ENCODE measurements at places on chromosomes 6 and 20.
A peak's percentile ranks its signal among the peaks of the same experiment; 100 is the strongest.

GRCh38 chr6:136763716-136764516 lies 28.4 kb downstream of the MAP3K5 start:
- DNase-seq, result no peak

DNA sequence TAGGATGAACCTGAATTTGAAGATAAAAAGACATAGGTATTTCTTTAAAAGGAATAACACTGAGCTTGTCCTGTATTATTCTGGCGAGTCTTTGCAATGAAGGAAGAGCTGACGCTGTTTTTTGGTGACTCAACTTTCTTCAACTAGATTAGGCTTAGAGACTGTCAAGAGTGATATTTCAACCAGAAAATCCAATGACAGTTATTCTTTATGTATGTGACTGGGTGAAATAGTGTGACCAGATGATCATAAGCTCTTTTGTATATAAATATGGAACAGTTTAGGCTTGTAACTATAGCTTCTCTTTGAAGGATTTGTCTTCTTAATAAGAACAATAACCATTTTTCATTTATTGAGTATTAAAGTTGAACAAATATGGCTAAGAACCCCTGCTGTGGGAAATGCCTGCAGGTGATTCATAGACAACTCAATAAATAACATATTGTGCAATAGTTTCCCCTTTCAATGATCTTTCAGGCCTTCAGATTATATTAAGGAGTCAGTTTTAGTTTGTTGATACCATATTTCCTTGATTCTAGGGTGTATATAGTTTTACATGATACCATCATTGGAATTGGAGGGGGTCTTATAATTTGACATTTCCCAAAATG lies 265.6 kb upstream of the JAG1 start:
- DNase-seq, result no peak

DNA sequence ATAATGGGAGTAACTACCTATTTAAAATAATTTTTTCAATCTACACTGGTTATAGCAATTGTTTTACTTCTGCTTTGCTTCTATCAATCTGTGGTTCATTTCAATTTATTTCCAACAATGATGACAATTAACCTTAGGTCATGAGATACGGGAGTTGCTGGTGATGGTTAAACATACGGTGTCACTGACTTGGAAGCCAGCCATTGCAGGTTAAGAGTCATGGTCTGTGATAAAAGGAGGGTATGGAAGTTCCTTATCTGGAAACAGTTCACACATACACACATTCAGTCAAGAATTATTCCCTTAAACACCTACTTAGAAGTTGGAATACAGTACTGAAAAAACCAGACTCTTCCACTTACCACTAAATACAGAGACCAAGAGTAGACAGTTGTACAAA lies 180.0 kb downstream of the KIF16B start:
- no peak for DNase-seq

GRCh38 chr6:70292193-70292592 lies 10.7 kb downstream of the COL9A1 start:
- no peak for DNase-seq

GRCh38 chr6:119649531-119649930 lies 300.0 kb upstream of the MAN1A1 start:
- DNase-seq, result no peak

GRCh38 chr6:105726902-105727655 lies 324.2 kb upstream of the PREP start:
- no peak for DNase-seq

GRCh38 chr6:70538376-70538775 lies 28.4 kb upstream of the SDHAF4 start:
- DNase-seq, result no peak

DNA sequence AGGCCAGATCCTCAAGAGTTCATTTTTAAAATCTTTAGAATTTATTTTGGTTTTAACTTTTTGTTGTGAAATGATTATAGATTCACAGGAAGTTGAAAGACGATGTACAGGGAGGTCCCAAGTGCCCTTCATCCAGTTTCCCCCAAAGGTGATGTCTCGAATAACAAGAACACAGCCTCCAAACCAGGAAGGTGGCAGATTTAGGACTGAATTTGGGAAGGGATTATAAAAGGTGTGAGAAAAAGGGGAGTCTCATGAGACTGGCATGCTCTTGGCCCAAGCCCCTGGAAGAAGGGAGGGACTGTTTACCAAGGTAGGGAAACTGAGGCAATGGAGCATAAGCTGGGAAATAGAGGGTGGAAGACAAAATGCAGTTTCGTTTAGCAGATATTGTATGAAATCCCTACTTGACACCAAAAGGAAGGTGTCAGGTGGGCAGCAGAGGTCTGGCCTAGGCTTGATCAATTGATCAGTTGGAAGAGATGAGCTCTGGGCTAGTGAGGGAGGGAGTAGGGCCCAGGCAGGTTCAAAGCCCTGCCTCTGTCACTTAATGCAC lies 81.2 kb downstream of the BMP7 start:
- no peak for DNase-seq

GRCh38 chr6:42103753-42104094 lies 38.7 kb downstream of the C6orf132 start:
- DNase-seq, result no peak

DNA sequence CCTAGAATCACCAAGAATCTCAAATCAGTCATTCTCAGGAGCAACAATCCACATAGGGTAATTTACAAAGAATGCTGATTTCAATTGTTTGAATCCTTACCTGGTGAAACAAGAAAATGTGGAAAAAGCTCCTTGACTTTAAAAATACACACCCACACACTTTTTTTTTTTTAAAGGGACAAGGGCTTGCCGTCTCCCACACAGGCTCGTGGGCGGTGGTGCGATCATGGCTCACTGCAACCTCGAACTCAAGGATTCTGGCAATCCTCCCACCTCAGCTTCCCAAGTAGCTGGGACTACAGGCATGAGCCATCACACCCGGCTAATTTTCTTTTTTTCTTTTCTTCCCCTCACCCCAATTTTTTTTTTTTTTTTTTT lies 30.7 kb downstream of the PARD6B start:
- no peak for DNase-seq

GRCh38 chr6:111339294-111339693 lies 143.7 kb downstream of the REV3L start:
- no peak for DNase-seq

DNA sequence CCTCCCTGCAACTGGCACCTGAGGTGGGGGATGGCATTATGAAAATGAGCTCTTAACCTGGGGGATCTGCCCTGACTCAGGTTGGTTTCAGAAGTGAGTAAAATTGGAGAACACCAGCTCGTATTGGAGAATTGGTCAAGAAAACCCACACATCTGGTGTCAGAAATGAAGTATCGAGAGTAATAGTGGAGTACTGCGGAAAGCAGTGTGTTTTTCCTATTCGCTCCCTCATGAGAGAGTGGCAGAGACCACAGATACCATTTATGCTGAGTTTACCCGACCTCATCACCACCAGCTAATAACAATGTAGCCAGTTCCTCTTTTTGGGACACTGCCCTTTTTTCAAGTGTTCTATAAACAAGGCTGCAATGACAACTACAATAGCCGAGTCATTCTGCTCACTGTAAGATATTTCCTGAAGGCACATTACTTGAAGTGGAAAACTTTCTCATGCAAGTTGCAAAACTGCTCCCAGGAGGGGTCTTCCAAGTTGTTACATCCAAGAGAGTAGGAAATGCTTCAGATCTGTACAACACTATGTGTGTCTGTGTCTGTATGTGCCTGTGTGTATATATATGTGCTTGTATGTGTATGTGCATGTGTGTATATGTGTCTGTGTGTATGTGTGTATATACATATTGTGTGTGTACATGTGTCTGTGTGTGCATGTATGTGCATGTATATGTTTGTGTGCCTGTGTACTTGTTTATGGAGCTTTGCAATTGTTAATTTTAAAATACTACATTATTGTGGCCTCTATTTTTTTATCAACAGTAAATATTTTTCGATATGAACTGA lies 106.0 kb upstream of the CST7 start:
- no peak for DNase-seq

GRCh38 chr6:34236131-34236442 lies 586 bp upstream of the HMGA1 start:
- DNase-seq, result no peak

DNA sequence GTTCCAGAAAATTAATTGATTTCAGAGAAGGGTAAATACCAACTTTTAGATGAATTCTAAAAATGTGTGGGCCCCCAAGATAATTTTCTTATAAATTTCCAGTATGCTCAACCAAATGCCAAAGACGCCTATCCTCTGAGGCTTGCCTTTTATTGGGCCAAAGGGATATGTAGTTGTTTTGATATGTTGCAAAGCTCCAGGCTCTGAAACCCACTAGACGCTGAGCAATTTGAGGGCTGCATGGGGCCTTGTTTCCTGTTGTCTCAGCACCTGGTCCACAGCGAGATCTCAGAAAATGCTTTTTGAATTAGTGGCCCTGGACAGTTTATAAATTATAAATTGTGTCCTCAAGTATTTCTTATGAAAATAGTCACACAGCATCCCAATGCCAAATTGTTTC lies 397.2 kb downstream of the SAMD5 start:
- DNase-seq, result no peak

DNA sequence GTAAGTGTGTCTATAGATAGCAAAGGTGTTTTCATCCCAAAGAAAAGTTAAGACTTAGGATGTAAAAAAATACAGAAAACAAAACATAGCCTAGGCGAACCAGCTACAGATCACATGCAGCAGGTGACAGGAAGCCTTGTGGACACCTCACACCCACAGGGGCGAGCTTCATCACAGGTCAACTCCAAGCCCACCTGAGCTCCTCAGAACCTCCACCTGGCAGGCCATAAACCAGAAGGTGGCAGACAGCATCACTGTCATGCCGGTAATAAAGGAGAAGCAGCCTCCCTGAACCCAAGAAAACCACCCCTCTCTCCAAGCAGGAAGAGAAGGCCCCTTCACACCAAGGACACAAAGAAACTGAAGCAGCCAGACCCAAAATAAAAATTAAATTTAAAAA lies 1.0 kb downstream of the RALGAPA2 start:
- DNase-seq, result no peak

DNA sequence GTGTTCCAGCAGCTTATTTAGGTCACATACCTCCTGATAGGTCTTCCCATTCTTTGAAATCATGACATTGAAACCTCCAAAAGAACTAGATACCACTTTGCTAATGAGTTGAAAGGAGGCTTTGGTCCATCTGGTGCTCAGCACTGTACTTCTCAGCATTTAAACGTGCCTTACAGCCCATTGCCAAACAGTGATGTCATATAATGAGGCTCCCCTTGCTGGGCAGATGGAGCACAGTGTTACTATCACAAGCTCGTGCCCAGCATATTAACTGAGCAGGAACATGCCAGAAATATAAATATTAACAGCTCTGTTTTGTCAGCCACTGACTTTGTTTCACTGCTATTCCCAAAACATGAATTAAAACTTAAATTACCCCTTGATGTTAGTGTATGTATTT lies 25.5 kb upstream of the MAPK13 start:
- no peak for DNase-seq

GRCh38 chr6:15462717-15463525 lies 199.9 kb downstream of the DTNBP1 start:
- DNase-seq, result peak; percentile 36

GRCh38 chr6:48111143-48111506 lies at the start of gene PTCHD4:
Gene PTCHD4, minus strand, starts transcription at chr6:48111197. Its CDS starts 42,240 bp downstream, at chr6:48068957.
- DNase-seq, result peak; percentile 10

DNA sequence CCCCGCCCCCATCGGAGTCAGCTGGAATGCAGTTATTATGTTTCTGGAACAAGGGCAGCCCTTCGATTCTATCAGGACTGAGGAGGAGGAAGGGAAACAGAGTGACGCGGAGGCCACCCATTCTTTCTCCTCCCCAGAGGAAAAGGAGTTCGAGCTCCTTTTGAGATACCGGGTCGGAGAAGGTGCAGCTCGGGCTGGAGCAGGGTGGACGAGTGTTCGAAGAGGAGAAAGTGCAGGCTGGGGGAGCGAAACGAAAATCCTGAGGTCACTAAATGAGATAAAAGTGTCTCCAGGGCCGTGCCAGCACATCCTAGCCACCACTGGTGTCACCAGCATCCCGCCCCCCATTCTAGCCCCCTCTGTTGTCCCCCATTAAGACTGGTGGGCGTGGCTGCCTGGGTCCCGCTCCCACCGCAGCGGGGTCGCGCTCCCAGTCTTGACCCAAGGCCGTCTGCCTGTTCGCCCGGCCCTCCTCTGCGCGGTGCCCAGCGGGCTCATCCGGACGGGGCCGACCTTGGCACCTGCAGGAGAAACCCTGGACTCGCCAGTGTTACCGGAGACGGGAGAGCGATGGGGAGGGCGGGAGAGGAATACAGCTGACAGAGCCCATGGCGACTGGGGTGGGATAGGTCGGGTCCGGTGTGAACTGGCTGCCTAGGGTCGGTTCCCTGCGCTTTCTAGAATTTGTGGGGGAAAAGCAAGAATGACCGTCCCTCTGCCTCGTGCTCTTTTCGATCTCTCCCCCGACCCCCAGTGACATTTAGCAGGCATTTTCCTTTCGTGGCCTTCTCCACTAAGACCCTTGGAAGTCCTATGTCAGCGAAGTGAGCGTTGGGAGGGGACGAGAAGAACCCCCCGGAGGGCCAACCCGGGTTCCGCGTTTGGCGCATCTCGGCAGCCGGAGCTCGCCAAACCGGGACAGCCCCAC lies 16.2 kb downstream of the FOXA2 start:
- DNase-seq, result no peak
